ENCODE measurements at places on chromosomes 6 and 20.

DNA sequence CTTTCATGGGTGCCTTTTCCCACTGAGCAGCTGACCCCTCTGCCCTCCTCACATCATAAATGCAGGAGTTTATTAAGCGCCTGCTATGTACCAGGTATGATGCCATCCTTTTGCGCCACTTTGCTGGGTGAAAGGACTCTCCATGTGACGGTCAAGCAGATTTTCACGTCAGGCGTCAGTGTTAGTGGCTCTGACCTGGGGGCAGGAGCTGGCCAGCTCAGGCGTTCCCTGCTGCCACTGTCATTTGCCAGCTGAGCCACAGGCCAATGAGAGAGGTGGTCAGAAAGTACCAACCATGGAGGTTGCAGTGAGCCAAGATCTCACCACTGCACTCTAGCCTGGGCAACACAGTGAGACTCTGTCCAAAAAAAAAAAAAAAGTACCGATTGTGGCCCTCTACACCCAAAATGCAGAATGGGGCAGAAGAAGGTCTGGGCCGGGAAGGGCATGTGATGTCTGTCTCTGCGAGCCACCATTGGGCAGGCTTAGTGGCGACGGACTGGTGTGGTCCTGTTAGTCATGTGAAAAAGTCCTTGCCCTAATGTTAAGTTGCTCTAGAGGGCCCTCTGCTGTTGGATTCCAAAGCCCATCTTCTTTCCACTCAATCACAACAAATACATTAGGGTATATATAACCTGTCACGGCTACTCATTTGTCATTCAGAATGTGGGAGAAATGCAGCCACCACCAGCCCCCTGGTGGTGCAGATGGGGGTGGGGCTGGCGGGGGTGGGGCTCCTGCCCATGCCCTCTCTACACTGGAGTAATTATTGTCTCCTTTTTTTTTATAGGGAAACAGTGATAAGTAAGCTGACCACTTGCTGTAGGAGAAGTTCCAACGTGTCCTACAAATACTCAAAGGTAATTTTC, 18.4 kb upstream of the SLC22A1 start:
- DNase-seq, result peak; percentile 36

DNA sequence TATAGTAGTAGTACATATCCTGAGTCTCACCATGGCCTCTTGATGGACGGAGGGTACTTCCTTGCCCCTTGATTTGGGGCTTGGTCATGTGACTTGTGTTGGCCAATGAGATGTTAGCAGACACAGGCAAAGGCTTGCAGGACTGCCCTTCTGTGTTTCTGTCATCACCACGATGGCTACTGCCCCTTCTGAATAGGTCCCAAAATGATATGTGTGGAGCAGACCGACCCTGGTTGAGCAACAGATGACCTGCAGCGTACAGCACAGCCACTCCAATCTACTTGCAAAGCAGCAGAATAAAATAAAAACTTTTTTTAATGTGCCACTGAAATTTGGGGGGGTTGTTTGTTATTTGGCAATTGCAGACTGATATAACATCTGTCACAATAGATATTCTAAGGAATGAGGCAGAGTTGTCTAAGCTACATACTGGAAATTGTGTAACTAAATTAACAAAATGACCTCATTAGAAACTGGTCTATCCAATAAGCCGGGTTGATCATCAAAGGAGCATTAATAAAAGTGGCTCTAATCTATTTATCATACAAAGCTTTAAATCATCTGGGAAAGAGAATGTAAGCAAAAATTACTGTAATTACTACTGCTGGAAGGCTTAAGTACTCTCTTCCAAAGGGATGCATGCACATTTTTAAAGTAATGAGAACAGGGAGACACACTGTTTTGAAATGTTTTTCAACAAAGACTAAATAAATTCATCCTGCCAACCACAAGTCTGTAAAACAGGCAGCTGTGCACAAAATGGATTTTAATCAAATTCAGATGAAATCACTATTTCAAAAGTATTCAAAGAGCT, 209.5 kb downstream of the KIF16B start:
- no peak for DNase-seq

DNA sequence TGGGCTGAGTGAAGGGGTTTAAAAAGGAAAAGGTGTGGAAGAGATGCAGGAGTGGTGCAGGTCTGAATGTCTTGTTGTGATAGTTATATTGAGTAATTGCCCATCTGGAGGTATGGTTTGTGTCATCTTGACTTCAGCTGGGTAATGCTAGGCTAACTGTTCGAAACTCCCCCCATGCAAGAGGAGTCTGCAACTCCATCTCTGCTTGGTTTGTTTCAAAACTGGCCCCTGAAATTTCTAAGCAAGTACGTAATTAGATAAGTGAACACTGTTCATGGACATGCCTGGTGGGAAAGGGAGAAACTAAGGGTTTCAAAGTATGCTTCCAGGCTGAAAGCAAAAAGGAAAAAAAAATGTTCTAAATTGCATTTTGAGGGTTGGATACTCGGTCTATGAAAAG, 17.1 kb downstream of the TTK start:
- DNase-seq, result no peak

DNA sequence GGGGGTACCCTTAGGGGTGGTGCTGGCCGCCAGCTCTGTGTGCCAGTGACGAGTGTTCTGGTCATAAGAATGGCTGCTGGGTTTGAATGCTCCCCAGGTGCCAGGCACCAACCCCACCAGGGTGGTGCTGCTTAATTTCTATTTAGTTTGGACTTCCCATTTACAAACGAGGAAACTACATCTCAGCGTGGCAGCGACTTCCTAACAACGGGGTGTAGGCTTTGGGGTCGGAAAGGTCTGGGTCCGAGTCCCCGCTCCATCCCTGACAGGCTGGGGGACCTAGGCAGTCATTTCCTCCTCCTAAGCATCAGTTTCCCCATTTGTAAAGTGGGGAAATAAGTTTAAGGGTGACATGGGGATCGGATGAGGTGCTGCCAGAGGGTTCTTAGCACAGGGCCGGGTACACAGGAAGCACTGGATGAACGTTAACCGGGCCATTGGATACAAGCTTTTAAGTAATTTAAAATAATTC, 30.3 kb downstream of the CEBPB start:
- no peak for DNase-seq

- no peak for DNase-seq
Measured at GRCh38 chr20:21701171-21701876, 4.1 kb upstream of the PAX1 start.

GRCh38 chr6:83536647-83537589, 24.6 kb downstream of the PRSS35 start:
- no peak for DNase-seq

- no peak for DNase-seq
Measured at GRCh38 chr20:55744896-55745295, 260.4 kb downstream of the CBLN4 start.

DNA sequence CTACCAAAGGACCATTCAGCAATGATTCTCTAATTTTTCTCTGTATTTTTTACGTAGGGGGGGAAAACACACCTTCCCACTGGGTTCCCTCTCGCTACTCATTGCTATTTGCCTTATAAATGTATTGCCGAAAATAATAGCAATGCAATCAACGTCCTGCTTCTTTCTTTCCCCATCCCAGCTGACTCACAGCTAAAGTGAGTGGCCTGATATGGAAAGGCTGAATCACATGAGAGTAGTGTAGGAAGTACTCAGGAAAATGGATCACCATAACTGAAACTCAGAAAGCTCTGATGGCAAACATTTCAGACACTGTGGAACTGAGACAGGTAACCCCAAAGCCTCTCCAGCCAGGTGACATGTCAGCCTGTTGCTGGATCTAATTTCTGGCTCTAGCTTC, 49.3 kb upstream of the SRPK1 start:
- DNase-seq, result no peak

DNA sequence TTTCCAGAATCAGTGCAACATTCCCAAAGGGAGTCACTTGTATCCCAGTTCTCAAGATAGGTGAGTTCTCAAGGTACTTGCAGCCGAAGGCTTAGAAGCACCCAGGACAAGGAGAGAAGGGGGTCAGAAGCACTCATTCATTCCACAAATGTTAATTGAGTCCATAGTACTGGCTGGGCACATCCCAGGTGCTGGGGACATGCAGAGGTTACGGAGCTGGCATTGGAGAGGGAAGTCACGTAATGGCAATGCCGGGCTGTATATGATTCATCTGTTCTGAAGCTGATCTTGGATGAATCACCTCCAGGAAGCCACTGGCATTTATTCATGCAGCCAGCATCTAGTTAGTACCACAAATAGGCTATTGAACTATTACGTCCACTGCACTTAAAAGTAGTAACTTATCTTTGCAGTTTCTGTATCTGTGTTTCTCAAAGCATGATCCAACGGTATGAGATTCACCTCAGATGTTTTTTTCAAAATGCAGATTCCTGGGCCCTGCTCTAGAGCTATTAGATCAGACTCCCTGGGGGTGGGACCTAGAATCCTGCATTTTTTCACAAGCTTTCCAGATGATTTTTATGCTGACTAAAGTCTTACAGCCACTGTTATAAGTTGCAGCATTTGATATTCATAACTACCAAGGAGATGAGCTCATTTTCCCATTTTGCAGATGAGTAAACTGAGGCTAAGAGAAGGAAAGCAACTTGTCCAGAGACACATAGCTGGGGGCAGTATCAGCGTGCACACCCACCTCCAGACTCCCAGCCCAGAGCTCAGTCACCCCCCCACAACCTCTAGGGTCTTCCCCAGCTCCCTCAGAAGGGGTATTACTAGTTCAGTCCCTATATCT, 44.1 kb upstream of the ID1 start:
- DNase-seq, result no peak

DNA sequence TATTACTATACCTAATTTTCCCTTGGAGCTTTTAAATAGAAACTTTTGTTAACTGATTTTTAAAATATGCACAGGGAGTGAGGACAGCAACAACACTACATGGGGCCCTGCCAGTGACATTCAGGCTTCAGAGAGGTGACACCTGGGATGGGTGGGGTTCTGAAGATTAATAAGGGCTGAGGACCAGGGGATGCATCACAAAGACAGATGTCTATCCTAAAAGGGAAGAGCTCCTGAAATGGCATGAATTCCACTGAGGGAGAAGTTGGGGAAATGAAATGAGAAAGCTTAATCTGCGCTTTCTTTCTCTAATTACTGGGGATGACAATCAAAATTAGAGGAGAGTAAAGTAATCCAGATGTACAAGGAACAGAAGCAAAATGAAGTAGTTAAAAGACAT, 162.8 kb downstream of the BTBD9 start:
- no peak for DNase-seq

- DNase-seq, result no peak
Measured at GRCh38 chr6:116883005-116883404, 6.0 kb downstream of the RFX6 start.

- DNase-seq, result no peak
Measured at GRCh38 chr6:107118976-107119375, 3.7 kb upstream of the BEND3 start.

DNA sequence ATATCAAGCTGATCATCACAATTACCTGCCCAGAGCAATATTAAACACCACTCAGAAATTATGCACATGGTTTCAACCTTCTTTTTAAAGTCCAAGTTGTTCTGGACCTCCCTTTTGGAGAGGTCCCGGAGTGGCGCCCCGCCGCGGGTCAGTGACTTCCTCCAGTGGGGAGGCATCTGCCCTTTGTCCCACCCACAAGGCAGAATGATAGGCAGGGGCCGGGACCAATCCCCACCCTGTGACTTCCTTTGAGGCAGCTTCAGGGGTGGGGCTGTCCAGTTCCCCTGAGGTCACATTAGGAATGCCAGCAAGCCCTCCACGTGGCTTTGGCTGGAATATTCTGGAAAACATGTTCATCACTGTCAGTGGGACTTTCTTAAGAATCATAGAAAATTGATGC, 207.0 kb downstream of the ANKRD60 start:
- DNase-seq, result peak; percentile 12

DNA sequence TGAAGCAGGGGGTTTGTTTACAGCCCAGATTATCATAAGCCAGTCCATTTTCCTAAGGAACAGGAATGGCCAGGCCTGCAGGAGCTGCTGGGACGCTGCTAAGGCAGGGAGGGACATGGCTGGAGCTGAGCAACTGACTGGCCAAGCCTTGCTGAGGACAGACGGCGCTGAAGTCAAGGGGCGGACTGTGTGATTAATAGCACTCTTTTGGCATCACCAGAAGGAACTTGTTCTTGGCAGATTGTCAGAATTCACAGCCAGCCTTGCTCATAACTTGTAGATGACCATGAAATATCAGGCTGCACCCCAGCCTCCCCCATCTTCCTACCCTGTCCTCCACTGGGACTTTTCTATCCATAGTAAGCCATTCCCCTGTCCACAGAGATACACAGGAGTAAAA, 218.8 kb upstream of the RNF24 start:
- no peak for DNase-seq

DNA sequence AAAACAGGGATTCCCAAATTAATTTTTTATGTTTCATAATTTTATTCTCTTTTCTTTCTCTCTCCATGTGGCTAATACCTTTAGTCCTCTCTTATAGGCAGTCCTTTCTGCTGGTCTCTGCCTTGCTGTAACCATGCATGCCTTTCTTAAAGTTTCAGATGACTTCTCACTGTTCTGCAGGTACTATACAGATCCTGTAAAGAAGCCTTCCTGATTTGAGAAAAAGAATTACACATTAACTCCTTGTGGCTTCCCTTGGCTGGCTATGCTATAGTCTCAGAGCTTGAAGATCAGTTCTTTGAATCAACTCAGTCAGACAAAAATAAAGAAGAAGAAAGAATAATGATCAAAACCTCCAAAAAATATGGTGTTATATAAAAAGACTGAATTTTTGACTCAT, 7.3 kb upstream of the GPR63 start:
- no peak for DNase-seq
